ENCODE measurements at places on chromosomes 7 and 10. TPM values are rescaled to one million over a fixed set of nuclear protein-coding genes. Genes with fewer than 3 reads are reported as not detected.
A peak's percentile ranks its signal among the peaks of the same experiment; 100 is the strongest.

DNA sequence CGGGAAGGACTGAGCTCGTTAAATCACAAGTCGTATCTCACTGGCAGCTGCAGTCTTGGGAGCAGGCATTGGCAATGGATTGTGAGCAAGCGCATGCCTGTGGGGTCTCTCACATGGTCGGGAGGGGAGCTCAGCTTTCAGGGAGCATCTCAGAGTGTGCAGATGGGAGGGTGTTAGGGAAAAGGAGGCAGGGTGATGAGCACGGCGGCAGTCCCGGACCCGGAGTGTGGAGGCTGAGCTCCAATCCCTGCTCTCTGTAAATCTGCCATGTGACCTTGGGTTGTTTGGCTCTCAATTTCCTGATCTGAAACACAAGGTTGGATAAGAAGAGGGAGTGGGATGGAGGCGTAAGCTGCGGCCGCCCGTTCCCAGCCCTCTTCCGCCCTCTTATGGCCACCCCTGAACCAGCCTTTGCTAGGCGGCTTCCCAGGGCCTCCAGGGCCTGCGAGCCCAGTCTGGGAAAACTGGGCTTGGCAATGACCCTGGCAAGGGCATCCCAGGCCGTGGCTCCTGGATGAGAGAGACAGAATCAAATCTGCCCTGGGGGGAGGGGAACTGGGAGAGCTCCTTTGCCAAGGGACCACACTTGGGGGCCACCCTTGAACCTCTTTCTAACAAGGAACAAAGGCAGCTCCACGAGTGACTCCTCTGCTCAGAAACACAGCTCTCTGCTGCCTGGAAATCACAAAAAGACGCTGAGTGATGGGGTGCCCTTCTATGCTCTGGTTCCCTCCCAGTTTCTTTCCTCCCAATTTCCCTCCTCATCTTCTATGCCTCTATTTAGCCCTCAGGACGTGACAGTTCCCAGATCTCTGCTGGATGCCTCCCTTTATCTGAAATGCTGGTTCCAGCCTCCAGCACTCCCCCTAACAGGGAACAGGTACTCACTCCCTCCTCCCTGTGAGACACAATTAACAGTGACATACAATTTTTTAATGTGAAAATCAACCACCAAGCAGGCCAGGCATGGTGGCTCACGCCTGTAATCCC is 41.7 kb upstream of the LOXL4 start:
- peak; percentile 89 for DNase-seq

GRCh38 chr10:90420637-90421318 is 437.1 kb downstream of the HTR7 start:
- DNase-seq, result no peak

GRCh38 chr10:101323495-101323894 is 30.5 kb upstream of the BTRC start:
- DNase-seq, result no peak

CDHR1 gene
- total RNA-seq, result 3.2 TPM

PALD1 gene
- 4.3 TPM for total RNA-seq

All from right cardiac atrium (tissue), 5 donors.